ENCODE measurements at places on chromosomes 12 and 14.

- no peak for ATAC-seq
Measured at GRCh38 chr14:102279688-102280348, 25.1 kb downstream of the MOK start.

DNA sequence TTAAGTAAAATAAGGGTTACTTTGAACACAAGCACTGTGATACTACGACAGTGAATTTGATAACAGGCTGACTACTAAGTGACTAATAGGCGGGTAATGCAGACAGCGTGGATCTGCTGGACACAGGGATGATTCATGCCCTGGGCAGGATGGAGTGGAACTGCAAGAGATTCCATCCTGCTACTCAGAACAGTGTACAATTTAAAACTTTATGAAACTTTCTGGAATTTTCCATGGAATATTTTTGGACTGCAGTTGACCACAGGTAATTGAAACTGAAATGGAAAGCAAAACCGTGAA is 46.0 kb downstream of the YEATS4 start:
- ATAC-seq: no peak

GRCh38 chr12:116222358-116222757 is 55.1 kb downstream of the MED13L start:
- no peak for ATAC-seq

DNA sequence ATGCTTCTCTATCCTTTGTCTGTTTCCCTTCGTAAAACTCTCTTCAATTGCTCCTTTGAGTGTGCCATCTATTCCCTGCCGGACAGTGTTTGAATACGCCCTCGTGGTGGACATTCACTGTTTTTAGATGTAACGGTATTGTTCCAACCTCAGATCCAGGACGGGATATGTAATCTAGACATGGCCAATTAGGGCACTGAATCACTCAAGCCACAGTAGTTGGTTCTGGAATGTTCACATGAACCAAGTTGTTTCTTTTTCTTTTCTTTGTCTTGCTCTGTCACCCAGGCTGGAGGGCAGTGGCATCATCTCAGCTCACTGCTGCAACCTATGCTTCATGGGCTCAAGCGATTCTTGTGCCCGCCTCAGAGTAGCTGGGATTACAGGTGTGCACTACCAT is 204.2 kb upstream of the PLXNC1 start:
- ATAC-seq: no peak

DNA sequence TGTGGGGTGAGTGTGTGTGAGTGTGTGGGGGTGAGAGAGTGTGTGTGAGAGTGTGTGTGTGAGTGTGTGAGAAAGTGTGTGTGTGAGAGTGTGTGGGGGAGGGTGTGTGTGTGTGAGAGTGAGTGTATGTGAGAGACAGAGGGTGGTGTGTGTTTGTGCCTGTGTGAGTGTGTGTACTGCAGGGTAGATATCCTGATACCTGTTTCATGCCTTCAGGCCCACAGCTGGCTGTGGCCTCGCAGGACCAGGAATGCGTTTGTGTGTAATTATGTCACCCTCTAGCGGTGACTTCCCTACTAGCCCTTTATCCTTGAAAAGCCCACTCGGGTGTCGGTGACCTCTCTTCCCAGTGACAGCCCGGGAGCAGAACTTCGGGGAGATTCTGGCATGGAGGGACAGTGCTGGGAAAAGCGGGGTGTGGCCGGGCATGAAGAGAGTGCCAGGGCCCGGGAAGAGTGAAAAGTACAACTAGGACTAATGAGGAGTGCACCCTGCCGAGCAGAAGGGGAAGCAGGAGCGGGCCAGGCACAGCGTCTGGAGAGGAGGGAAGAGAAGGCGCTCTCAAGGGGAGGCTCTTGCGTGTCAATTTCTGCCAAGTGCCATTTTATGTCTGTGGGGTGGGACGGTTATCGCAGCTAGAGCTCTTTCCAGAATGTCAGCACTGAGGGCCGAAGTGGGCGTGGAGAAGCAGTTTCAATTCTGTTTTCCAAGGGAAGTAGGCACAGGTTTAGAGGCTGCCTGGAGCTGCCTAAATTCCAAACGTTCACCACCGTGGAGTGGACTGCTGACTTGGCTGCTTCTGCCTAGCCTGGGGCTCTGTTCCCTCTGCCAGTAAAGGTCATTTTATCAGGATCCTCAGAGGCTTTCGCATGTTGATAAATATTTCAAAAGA is 11.0 kb upstream of the FBXL14 start:
- peak; percentile 62 for ATAC-seq

GRCh38 chr12:89542912-89543592 is 17.2 kb upstream of the POC1B start:
- peak; percentile 84 for ATAC-seq

DNA sequence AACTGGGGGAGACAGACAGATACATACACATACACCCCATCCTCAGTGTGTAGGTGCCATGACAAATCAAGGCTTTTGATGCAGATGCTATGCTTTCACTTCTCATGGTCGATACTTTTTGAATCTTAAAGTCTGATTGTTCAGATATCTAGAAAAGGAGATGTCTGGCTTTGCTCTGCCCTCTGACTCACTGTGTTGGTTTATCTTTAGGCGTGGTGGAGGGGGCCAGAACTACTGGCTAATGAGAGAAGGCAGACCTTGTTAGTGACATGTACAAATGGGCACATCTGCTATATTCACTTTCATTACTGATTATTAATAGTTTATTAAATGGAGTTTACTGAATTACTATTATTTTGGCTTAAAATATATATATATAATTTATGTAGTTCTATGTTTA is 444.3 kb upstream of the RGS6 start:
- no peak for ATAC-seq

DNA sequence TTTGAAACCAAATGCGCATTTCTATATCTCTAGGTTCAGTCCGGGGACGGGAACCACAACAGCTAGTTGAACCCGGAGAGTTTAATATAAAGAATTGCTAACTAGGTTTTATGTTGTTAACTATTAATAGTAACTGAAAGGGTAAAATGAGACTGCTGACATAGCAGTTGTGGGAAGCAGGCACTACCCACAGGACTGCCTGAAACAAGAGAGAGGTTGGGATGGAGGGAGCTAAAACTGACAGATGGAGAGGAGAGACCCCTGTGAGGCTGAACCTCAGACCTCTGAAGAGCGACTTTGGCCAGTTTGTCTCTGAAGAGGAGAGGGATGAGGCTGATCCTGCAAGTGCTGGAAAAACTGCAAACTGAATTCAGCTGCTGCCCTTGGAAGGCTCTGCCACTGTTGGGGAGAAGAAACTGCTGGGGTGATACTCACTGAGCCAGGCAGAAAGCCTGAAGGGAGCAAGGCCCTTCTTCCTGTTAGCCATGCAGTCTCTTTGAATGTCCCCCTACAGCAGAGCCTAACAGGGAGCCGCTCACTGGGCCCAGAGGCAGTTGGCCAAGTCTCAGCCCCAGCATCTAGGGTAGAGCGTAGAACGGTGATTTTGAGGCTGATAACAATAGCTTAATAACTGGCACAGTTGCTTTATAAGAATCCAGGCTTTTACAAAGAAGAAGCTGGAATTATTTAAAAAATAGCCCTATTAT is 172.2 kb downstream of the NPAS3 start:
- no peak for ATAC-seq

GRCh38 chr12:103846415-103846814 is 5.4 kb upstream of the NT5DC3 start:
- no peak for ATAC-seq

DNA sequence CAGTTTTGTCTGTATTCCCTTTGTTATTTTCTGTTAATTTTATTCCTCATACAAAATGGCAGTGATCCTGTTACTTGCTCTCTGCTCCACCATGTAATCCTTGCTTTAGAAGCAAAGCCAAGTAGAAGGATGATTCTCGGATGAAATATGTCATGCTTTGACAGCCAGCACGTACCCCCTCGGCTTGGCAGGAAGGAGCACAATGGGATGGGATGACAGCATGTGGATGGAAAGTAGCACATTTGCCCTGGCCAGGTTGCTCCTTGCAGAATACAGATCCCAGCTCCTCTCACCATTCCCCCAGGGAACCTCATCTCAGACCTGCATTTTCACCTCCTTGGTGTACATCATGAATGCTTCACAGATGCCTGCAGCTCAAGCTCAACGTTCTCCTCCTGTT is 35.1 kb upstream of the ATF1 start:
- ATAC-seq: no peak

DNA sequence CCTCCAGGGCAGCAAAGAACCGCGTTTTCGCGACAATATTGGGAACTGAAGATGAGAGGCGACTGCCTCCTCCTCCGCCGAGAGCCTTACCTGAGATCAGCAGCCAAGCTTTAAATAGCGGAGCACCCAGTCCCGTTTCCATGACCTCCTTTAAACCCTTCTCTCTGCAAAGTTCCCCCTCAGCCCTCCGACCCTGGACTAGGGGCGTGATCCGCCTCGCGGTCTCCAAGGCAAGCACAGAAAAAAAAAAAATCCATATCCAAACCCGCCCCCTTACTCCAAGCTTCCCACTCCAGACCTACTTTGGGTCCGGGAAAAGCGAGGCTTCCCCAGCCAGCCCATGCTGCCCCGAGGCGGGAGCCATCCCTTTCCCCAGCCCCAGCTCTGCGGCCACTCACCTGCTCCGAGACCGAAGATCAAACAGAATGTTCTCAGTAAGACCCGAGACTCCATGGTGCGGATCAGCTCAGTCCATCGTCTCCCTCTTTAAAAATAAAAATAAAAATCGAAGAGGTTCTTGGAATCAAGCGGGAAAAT is 630 bp downstream of the NELL2 start:
- peak; percentile 58 for ATAC-seq

- peak; percentile 82 for ATAC-seq
Measured at GRCh38 chr14:55580470-55581341, 699 bp downstream of the KTN1 start.

DNA sequence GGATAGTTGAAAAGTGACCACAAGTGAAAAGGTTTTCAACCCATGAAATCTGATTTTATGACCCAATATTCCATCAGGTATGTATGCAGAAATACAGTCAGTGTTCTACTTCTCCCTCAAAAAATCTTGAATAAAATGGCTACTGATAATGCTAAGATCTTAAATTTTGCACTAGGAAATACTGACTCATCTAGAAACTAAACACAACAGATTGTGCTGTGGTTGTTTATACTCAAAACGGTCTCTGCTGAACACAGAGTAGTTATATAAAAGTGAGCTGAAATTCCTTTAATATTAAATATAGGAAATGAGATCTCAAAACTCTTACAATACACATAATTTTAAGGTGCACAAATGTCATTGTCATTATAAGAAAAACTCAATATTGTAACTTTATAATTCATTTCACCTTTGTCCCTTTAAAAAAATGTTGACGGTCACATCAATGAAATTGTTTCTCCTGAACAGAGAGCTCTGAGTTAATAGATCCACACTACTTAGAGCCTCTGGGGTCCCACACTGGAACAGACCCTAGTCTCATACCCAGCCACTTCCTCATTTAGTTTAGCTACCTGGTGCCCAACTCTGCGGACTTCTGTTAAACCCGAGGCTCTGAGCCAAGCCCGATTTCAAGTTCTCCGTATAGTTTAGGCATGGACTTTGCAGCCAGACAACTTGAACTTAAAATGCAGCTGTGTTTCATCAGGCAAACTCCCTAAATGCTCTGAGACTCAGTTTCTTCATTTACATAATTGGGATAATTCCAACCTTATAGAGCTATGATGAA is 9.3 kb downstream of the COCH start:
- ATAC-seq: no peak

DNA sequence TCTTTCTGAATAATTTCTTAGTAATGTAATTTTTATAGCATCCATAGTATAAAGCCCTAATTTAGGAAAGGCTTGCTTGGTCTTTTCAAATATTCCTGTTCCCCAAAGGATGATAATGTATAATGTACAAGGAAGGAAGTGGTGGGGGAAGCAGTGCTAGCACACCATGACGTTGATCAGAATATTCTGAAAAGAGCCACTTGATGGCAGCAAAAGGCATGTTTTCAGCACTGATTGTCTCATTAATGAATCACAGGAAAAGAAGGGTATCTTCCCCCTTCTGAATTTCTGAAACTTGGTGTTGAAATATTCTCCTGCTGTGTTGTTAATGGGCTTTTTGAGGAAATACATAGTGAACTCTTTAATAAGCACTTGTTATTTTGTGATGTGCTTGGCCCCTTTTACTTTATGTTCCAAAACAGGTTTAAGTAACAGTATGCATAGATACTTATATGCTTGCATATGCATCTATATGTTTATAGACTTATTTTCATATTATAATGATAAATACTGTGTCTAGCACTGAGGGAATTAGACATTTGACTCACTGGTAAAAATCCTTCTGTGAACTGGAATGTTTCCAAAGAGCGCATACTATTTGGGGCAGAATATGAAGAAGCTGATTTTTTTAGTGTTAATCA is 122.0 kb downstream of the TMEM117 start:
- ATAC-seq: no peak

GRCh38 chr14:61562321-61563161 is 132.8 kb upstream of the HIF1A start:
- ATAC-seq: no peak

DNA sequence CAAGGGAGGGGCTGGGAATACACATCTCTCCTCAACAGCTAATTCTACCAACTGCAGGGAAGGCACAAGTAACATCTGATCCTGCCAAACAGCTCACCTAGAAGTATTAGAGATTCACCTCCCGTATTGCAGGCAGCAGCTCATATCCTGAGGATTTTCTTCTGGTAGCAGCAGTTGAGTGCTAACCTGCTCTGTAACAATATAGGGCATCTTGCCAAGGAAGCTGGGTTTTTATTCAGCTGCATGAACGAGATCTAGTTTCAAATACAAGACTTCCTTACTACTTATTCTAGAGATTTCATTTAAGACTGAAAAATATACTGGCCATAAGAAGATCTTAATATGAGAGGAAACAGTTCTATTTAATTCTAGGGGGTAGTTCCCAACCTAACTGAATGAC is 261.4 kb upstream of the USP15 start:
- ATAC-seq: no peak

DNA sequence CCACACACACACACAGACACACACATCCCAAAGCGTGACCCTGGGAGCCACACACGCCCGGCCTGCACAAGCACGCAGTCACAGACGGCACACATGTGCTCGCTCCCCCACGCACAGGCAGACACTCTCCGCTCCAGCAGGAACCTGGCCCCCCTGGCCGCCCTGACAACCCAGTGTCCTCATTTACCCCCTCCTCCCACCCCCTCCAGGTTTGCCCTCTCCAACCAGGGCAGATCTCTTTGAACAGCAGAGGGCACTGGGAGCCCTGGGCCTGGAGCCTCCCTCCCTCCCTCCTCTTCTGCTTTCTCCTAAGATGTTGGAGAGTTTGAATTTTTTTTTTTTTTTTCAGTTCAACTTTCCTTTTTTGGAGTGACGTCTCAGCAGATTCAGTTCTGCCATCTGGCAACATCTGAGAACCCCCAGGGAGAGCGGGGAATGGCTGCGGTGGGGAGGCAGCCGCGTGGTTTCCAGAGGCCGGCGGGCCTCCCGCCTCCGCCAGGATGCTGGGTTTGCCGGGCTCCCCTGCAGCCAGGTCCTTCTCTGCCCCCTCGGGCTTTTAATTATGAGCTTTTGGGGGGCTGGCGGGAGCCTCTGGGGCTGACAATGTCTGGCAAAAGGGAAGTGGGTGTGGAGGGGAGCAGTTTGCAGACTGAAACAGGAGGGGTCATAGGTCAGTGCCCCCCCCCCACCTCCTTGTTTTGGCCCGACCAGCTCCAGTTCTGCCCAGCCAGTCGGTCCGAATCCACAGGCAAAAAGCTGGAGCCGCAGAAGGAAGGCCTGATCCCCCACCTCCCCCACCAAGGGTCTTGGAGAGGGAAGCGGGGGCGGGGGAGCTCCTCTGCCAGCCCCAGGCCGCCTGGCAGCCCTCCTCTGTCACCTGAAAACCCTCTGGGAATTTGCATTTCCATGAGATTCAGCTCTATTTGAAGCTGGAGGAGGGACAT is 1.3 kb upstream of the NCOR2 start:
- peak; percentile 69 for ATAC-seq
